Kasumi-1 (cell line): ENCODE measurements at places on chromosomes 7 and 10.

DNA sequence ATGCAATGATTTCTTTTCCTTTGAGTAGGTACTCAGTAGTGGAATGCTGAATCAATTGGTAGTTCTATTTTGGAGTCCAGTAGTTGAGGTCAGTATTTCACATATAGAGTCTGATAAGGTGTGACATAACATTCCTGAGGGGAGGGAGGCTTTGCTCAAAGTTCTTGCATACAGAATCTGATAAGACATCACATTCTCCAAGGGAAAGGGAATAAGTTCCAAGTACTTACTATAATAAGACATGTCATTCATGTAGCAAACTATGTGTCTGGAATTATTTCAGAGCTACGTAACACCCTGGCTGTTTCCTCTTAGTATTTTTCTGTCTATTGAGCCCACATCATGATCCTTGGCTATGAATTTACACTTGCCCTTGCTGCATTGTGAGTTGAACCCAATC, 74.3 kb upstream of the POM121L12 start:
- no peak for DNase-seq

DNA sequence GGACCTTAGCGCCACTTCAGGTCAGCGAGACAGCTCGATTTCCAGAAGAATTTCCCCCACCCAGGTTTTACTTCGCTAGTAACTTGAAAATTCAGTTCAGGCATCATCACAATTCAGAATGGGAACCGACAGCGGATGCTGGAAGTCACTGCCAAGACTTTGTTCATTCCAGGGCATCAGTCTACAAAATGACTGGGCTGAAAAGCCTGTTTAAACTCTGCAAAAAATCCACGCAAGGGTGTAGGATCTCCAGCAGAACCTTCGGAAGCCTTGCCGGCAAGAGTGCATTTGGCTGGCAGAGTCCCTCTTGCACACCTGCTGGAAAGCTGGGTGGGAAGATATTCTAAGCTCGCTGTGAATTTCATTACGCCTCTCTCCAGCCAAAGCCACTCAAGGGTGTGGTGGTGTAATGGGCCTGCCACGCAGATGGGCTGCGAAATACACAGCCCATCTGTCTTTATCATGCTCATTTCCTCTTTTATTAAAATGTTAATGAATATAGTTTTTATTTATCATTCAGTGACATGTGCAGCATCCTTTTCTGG, 672.0 kb upstream of the FOXK1 start:
- no peak for DNase-seq

- DNase-seq = no peak
These were observed 1.9 kb downstream of the PPP2R2D start for GRCh38 chr10:131902691-131903090.

DNA sequence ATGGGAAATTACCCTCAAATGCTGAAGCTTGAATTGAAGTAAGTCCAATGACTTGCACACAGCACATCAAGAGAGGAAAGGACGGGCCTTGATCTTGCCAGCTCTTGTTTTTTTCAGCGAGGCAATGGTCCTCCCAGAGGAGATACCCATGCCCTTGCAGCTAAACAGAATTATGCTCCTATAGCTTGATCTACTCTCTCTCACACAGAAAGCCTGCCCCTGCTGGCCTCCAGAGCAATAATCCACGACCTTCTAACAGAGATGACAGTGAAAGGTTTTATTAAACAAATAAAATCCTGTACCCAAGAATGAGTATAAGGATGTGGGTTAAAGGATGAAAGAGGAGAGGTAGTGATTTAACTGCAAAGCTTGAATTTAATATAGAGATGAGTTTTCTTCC, 268.0 kb downstream of the ADRA2A start:
- DNase-seq = peak; percentile 7

DNA sequence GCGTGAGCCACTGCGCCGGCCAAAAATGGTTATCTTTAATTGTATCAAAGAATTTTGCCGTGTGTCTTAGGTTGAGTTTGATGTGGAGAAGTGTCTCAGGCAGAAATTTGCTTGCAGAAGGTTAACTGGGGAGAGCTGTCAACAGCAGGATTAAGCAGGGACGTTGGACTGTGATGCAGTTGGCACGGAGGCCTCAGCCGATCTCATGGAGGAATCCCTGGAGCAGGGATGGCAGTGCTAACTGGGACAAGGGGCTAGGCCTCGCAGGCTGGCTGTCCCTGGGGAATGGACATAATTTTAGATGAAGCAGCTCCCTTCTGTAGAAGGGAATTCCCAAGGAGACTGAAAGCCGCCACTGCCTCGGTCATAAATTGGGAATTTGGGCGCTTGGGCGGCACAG, 12.3 kb upstream of the KIF5B start:
- DNase-seq = no peak

DNA sequence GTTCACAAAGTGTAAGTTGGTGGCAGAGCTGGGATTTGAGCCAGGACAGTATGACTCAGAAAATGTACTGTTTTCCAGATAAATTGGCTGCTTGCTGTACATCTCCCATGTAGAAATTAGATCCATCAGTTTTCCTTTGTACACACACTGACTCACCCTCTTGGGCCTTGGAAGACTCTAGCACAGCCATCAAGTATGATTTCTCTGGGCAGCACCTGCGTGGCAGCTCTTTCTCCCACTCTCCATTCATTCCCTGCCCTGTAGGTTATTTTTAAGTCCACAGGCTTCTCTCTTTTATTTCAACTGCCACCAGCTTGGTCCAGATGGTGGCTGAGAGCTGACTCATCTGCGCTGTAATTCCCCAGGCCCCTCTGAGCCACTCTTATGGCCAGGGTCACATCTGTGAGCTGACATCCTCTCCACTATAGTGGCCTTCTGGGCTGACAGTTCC, 28.3 kb upstream of the SDK1 start:
- no peak for DNase-seq

DNA sequence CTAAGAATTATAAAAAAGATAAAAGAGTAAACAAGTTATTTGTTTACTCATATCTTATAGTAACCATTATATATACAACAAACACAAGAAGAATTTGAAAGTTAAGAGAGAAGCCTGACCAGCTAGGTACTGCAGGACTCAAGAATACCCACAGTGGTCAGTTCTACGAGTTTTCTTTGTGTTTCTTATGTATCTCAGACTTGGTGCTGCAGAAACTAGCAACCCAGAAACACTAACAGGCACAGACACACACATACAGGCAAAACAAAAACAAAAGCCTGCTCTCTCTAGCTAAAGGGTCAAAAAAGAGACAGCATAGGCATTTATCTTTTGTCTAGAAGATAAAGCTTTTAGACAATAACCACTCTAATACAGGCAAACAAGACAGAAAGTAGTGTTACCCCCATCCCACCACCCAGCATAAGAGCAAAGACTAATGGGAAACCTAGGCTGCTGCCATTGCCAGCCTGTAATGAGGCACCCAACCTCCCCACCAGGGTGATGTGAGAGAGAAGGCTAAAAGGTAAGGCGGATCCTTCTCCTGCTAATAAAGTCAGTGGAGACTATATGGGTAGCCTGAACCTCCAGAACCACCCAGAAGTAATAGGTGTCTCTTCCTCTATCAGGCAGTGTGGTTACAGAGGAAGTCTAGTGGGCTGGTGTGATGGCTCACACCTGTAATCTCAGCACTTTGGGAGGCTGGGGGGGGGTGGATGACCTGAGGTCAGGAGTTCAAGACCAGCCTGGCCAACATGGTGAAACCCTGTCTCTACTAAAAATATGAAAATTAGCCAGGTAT, 113.9 kb downstream of the DNAJC1 start:
- no peak for DNase-seq

GRCh38 chr7:44880317-44881018, 4.9 kb downstream of the PURB start:
- no peak for DNase-seq

DNA sequence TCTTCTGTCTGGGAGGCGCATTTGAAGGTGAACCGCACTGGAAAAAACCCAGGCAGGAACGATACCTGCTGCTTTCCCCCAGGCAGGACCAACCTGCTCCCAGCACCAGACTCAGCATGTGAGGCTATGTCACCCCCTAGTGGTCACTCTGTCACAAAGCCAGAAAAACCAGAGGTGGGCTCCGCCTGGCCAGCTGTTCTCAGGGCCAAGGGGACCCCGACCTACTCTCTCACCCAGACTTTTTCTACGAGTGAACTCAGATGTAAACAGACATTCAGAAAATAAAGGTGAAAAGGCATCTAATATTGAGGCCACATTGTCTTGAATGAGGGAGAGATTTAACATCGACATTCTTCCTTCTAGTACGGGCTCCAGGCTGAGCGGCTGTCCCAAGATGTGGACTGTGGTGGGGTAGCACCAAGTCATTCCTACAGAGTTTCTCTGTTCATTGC, 117.3 kb downstream of the PRKAG2 start:
- peak; percentile 44 for DNase-seq

DNA sequence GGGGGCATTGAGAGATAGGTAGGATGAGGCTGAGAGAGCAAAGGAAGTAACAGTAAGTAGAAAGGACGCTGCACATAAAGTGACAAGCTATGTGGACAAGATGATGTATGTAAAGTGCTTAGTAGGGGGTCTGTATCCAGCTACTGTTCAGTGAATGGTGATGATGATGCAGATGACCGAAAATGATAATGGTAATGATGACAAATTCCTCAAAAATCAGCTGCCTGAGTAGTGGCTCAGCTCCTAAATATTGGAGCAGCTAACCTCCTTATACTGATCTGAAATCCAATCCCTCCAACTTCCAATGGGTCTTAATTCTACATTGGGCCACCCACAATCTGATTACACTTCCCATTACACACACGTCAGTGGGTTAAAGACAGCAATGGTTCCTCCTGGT, 27.1 kb upstream of the KCNMA1 start:
- DNase-seq = no peak

GRCh38 chr10:86716466-86716865, 40.0 kb upstream of the BMPR1A start:
- DNase-seq = no peak

DNA sequence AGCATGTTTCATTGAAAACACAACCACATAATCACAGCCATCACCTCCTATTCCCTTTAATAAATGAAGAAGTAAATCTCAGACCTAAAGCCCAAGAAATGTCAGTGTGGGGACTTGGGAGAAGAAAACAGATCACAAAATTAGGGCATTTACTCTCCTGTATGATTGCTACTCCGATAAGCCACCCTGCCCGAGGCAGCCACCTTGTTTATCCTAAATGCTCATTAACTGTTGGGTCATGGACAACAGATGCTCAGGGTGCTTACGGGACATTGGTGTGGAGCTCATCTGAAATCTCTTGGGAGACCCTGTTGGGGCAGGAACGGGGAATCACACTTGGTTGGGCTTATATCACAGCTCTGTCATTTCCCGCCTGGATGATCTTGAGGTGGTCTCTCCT, 17.5 kb upstream of the CHST15 start:
- no peak for DNase-seq

GRCh38 chr10:108848046-108848445, 1075.3 kb downstream of the XPNPEP1 start:
- DNase-seq = no peak

- DNase-seq = no peak
These were observed 6.2 kb downstream of the JAZF1 start for GRCh38 chr7:28174442-28174841.

- DNase-seq = no peak
These were observed 29.9 kb downstream of the GSAP start for GRCh38 chr7:77386165-77386822.

DNA sequence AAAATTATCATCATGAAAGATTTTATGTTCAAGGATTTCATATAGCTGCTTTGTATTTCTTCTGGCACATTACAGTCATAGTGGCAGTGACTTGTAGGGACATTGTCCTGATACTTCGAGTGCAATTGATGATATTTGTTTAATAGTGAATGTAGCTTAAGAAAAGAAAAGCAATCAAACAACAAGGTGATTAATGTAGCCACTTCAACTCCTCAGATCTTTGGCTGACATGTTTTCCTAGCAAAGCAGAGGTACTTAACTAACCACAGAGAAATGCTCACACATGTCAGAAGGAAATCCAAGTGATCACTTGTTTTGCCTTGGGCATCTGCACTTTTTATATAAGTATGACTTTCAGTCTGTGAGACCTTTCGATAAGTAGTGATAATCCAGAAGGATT, 470.3 kb downstream of the AUTS2 start:
- no peak for DNase-seq

- DNase-seq = peak; percentile 34
These were observed 39.5 kb downstream of the PRKAG2 start for GRCh38 chr7:151837285-151838042.

DNA sequence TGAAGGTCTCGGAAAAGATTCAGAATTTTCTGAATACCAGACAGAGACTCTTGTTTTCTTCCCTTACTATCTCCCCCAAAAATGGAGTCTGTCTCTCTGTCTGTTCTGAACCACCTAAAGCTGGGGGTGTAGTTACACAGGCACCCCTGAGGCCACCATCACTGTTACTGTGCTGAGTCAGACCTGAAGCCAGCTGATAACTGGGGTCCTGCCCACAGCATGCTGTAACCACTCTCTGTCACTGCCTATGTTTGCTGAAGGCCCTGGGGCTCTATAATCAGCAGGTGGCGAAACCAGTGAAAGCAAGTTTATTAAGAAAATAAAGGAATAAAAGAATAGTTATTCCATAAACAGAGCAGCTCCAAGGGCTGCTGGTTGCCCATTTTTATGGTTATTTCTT, 575.2 kb upstream of the POT1 start:
- DNase-seq = no peak

- DNase-seq = no peak
These were observed 169.0 kb upstream of the GPR26 start for GRCh38 chr10:123496996-123497660.

DNA sequence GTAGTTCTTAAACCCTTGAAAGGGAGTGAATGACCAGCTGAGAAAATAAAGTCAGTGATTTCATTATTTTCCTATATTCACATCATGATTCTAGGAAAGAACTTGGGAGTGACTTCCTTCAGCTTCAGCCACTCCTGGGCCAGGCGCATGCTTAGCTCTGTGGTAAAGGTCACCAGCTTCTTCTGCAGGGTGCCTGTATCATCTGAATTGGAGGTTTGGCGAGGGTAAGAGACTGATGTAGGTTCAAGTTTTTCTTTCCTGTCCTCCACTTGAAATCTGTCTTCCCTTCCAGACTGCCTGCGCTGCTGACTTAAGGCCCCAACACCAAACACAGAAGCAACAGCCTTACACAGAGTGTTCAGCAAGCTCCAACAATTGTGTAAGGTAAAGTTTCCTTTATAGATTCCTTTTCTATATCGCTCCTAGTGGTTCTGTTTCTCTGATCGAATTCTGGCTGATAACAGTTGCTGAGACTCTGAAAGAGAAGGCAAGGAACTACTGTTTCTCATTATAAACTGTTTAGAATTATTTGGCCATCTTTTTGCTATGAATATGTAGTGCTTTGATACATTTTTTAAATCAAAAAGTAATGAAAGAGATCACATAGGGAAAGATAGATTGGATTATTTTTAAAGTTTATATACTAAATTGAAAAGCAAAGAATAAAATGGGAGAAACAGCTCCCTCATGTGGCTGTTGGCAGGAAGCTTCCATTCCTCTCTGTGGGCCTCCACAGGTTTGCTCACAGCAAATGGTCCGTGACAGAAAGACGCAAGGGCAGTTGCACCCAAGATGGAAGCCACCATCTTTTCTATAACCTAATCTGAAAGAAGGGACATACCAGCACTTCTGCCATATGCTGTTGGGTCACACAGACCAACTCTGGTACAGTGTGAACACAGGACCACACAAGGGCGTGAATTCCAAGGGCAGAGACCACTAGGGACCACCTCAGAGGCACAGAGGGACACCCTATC, 14.0 kb downstream of the GATAD1 start:
- peak; percentile 65 for DNase-seq
